NCI-H526 treated with DMSO at 0.1 percent for 48 hours (cell line): ENCODE measurements at places on chromosomes 7 and 10.

- no peak for DNase-seq
Observed at GRCh38 chr7:27581119-27581518, 81.6 kb downstream of the HIBADH start.

GRCh38 chr10:15712883-15713282 is 6.8 kb downstream of the ITGA8 start:
- no peak for DNase-seq

GRCh38 chr7:91140982-91141381 is 123.3 kb upstream of the FZD1 start:
- no peak for DNase-seq

GRCh38 chr10:86596266-86596665 is 58.1 kb upstream of the OPN4 start:
- no peak for DNase-seq

DNA sequence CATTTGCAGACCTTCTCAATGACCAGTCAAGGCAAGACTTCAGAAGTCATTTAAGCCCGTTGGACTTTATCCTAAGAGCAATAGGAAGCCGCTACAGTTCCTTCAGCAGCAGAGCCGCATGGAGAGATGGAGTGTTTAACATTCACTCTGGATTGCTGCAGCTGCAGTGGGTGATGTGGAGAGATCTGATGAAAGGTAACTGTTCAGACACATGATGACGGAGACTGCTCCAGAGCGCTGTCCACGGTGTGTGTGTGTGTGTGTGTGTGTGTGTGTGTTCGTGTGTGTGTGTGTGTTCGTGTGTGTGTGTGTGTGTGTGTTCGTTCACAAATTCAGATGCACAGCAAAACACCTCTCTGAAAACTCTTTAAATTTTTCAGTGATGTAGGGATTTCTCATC is 37.0 kb downstream of the SEC61G start:
- DNase-seq: no peak

DNA sequence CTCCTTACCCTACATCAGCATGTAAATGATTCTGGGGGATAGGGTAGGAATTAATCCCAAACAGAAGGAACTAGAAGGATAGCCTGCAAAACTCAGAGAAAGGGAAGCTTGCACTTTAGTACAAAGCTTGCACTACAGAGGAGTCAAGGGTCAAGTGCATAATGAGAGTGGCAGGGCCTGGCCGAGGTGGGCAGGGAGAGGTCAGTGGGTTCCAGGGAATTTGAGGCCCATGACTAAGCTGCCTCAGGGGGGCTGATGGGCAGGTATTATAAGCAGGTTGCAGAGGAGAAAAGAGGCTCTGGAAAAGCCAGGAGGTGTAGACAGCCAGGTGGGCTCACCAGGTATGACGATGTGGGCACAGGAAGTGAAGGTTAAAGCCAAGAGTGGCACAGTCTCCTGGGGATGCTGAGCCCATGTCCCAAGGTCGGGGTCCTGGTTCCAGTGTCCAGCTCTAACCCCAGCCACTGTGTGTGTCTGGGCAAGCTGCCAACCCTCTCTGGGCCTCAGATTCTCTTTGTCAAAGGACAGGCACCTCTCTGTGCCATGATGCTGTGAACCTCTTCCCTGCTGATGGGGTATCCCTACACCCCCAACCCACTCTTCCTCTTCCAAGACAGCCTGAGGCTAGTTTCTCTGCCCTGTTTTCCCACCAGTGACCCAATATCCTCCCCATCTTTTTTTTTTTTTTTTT is 32.0 kb upstream of the ELN start:
- DNase-seq: no peak

GRCh38 chr10:36336315-36336714 is 694.2 kb upstream of the FZD8 start:
- no peak for DNase-seq

DNA sequence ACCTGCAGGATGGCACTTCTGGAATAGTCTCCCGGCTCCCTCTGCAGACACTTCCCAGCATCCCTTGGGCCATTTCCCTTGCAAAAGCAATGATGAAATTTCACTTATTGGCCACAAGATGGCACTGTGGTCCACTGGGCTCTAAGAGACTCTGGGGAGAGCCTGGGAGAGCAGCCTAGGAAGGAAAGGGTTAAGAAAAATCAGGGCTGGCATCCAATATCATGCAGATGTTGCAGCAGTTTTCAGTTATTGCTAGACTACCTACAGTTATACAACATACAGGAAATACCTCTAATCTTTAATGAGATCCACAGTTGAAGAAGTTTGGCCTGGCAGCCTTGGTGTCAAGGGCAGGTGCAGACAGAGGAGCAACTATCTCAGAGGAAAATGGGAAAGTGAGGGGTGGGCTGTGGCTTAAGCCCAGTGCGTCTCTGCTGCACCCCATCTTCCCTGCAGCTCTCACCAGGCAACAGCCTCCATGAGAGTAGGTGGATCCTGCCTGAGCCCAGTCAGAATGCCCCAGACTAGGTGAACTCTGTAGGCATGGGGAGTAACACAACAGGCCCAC is 100.2 kb upstream of the PRSS58 start:
- DNase-seq: peak; percentile 65

GRCh38 chr10:49446031-49446430 is 50.1 kb upstream of the DRGX start:
- no peak for DNase-seq

GRCh38 chr10:37234692-37235091 is 109.3 kb downstream of the ANKRD30A start:
- no peak for DNase-seq

- no peak for DNase-seq
Observed at GRCh38 chr10:103852856-103853255, 2.5 kb downstream of the SH3PXD2A start.

- peak; percentile 28 for DNase-seq
Observed at GRCh38 chr7:95303013-95303905, 21.1 kb downstream of the PON1 start.

DNA sequence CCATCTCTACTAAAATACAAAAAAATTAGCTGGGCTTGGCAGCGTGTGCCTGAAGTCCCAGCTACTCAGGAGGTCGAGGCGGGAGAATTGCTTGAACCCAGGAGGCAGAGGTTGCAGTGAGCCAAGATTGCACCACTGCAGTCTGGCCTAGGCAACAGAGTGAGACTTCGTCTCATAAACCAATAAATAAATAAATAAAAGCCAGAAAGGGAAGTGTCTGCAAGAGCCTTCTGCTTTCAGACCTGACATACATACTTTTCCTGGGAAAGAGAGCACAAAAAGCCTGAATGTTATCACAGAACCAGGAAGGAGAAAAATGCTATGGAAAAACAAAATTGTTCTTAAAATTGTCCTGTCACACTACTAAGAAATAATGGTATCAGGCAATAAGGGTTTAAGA is 4.1 kb upstream of the KIF5B start:
- no peak for DNase-seq

DNA sequence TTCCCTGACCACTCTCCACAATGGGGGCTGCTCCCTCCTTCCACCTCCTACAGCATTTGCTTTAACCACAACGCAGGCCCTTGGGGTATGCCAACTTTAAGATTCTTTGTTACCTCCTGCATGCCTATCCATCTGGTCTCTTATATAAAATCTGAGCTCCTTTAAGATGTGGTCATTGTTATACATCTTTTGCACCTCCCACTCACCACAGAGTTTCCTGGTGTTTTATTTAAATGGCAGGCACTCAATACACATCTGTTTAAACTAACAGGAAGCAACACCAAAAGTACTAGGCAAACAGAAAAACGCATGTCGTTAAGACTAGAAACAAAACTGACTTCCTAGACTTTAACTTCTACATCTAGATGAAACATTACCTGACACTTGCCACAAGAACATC is 36.3 kb downstream of the SLC25A13 start:
- no peak for DNase-seq

DNA sequence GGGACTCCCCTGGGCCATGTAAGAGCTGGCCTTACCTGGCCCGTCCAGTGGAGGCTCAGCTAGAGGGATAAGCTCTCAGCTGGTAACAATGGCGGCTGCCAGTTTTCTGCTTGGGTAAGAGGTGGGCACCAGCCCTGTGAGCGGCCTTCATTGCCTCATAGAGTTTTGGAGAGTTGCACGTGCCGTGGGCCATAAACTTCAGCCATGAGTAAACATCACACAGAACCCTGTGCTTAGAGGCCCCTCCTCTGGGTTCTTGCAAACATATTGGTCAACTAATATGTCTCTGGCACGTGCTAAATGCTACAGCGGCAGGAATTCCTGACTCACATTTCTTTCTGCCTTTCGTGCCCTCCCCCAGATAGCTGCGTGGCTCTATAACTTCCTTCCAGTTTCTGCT is 103.9 kb upstream of the LEP start:
- DNase-seq: no peak

DNA sequence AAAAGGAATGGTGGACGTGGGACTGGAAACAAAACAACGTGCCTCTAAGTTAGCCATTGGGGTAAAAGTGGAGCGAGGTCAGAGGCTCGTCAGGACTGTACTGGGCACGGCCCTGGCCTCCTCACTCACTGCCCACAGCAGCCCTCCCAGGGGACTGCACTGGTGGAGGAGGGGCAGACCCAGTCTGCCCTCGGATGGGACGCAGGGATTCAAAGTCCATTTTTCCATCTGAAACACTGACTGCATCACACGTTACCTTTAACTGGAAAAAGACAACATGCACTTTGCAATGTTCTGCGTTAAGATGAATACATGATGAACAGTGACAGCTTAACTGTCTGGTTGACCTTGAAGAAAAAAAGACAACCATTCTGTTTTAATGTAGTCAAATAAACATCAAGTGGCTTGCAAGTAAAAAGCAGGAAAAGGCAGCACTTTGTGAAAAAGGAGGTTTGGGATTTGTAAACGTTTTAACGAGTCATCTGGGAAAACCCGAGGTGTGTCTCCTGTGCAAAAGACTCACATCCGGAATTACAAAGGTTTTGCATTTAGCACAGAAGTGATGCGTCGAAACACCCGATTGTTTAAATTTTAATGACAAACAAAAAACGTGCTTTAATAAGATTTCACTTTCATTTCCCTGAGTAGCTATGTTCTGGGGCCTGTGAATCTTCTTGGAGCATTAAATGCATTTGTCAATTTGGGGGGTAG is 18.8 kb downstream of the KLF6 start:
- DNase-seq: no peak

DNA sequence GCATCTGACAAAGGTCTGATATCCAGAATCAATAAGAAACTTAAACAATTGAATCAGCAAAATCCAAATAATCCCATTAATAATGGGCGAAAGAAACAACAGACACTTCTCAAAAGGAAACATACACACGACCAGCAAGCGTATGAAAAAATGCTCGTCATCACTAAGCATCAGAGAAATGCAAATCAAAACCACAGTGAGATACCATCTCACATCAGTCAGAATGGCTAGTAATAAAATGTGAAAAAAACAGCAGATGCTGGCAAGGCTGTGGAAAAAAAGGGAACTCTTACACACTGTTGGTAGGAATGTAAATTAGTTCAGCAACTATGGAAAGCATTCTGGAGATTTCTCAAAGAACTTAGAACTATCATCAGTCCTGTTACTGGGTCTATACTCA is 496.7 kb downstream of the SH2D4B start:
- no peak for DNase-seq

DNA sequence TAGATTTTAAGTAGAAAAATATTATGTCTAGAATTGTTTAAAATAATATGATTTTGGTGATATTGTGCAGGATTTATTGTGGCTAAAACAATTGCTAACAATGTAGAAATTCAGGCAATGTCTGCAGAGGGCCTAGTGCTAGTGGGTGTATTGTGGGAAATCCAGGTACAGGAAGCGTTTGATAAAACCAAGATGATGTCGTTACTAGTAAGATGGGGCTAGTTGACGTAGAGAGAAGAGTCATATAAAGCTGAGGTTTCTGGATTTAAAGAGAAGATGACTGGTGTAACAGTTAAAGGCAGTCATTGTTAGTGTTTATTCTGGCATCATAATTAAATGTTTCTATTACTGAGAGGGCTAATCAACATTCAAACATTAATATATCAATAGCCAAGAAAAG is 43.5 kb downstream of the ADK start:
- no peak for DNase-seq

DNA sequence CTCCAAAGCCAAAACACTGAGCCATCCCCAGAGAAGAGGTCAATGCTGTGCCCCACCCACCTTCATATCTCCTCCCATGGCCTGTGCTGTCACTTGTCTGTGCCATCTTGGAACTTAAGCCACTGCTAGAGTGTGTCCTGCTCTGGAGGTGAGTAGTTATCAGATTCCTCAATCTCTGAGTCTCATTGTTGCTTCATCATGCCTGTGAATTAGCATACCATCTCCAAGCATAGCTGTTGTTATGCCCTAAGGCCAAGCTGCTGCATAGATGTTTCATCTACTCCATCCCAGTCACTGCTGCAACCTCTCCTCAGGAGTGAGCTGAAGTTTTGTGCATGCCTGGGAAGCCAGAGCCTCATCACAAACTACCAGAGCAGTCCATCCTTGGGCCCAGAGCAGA is 349.0 kb downstream of the ZWINT start:
- DNase-seq: no peak

- no peak for DNase-seq
Observed at GRCh38 chr10:102645741-102646609, 1.7 kb downstream of the TRIM8 start.

GRCh38 chr10:22341190-22341925 is 3.9 kb upstream of the SPAG6 start:
- no peak for DNase-seq

DNA sequence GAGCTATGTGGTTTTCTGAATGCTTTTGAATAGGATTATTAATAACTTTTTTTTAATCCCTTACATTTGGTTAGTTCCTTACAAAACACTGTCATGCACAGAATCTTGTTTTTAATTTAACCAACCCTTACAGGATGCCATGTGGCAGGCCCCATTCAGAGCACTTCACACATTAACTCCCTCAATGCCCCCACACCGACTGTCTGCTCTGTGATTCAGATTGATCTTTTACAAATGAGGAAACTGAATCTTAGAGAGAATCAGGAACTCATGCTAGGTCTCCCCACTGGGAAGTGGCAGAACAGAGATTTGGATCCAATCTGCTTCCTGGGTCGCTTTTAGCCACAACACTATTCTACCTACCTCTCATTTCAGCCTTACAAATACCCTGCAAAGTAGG is 195.8 kb upstream of the NPVF start:
- DNase-seq: no peak

DNA sequence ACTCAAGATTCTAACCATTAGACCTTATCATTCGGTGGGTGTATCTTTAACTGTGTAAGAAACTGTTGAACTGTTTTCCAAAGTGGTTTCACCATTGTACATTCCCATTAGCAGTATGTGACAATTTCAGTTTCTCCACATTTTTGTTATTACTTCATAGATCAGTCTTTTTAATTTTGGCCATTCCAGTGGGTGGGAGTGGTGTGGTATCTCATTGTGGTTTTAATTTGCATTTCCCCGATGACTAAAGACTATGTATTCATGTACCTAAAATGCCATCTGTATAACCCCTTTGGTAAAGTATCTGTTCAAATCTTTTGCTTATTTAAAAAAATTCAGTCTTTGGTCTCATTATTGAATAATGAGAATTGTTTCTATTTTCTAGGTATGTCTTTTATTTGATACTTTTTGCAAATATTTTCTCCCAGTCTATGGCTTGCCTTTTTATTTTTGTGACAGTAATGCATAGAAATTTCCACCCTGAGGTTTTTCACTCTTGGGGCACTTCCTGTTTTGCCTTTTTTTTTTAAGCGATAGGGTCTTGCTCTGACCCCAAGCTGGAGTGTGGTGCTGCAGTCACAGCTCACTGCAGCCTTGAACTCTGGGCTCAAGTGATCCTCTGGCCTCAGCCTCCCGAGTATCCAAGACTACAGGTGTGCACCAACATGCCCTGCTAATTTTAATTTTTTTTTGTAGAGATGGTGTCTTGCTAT is 141.1 kb upstream of the ITGB1 start:
- DNase-seq: no peak
